ENCODE measurements at places on chromosomes 6 and 20.

DNA sequence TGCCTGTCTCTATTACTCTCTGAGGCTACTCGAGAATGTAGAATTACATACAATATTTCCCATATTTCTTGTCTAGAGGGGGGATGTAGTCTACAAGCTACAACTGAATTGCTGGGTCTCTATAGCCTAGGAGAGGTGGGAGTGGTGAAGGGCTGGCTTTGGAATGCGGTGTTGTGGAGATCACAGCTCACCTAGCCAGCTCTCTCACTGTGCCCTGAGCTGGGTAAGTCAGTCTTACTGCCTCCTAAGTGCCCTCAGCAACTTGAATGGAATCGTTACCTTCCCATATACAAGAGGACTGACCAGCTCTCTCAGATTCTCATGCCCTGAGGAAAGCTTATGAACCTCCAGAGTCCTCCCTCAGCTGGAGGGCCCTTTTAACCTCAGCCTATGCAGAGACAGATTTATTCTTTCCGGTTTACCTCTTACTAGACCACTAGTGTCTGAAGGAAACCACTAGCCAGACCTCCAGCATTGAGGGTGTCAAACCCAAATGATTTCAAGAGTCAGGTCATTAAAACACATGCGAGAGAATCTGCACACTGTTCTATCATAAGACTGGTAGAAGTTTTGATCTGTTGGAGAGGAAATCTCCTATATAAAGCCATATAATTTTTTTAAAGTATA, 20.6 kb downstream of the VIP start:
- no peak for DNase-seq

- no peak for DNase-seq
Observed at GRCh38 chr6:167437888-167438484, 113.1 kb downstream of the TTLL2 start.

- peak; percentile 29 for DNase-seq
Observed at GRCh38 chr20:46088409-46089166, 1.2 kb downstream of the NCOA5 start.

DNA sequence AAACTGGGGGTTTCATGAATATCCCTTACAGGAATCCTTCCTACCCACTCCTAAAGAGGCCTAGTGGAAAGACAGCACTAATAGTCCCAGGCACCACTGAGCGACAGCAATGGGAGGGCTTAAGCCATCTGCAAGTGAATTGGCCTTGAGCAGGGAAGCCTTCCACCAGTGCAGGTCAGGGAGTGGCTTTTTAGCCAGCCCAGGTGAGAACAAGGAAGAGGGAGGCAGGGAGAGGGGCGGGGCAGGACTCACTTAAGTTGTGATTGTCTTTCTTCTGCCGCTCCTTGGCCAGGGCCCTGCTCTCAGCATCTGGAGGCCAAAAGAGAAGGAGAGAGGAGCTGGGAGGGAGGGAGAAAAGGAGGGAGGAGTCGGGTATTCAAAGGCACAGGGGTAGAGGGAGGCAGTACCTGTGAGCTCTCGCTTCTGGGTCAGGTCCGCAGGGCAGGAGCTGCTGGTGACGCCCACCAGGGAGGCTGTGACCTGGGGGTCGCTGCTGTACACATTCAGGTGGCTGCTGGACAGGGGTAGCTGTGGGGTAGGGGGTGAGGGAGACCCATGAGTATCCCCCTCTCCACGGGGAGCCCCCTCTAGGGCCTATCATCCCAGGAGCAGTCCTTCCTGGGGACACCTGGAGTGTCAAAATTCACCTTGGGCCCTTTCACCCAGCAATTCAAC, 47.8 kb downstream of the TFEB start:
- DNase-seq = no peak

DNA sequence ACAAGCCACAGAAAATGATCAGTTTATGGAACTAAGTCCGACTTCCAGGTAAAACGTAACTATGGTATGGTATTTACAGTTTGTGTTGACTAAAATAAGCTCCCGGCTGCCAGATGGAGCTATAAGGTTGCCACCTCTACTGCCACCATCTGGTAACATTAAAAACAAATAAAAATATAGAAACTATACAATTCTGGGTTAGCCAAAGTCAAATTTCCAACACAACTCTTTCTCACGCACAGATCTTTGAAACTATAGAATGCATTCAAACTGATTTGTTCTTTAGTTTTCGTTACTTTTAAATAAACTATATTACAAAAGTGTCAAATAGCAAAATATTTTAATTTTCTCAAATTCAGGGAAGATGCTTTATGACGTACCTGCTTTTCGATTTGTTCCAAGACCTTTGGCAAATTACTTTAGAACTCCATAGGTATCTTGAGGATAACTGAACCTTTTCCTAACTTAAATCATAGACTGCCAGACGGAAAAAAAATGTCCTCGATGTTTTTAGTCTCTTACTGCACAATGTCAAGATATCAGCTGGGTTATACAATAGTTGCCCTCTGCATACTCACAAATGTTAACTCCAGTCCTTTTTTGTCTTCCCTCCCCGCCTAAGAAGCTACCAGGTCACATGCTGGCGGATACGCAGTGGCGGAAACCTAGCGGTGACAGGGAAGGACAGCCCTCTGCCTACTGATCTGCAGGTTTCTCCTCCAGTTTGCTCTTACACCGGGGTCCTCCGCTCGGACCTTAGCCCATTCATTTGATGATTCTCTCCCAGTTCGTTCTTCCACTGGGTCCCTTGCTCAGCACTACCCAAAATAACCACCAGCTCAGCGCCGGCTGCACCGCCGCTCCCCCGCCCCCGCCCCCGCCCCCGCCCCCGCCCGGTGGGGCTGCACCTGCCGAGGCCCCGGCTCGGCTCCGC, 888 bp downstream of the SLC17A5 start:
- peak; percentile 43 for DNase-seq

DNA sequence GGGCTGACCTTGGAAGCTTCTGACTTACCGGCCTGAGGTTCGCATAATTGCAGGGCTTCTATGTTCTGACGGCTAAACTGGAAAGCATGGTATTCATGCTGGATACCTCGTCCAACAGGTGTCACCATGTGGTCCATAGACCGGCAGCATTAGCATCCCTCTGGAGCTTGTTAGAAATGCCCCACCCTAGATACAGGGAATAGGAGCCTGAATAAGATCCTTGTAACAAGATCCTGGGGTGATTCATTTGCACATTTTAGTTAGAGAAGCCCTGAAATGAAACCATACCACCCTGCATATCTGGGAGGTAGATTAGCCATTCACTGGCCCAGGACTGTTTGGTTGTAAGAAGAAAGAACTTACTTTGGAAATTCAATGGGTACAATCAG, 77.7 kb downstream of the TMEM170B start:
- DNase-seq = peak; percentile 51

GRCh38 chr6:158662954-158663624, 13.2 kb downstream of the SYTL3 start:
- DNase-seq = peak; percentile 52

GRCh38 chr6:87105823-87106222, 10.9 kb upstream of the CGA start:
- peak; percentile 9 for DNase-seq

DNA sequence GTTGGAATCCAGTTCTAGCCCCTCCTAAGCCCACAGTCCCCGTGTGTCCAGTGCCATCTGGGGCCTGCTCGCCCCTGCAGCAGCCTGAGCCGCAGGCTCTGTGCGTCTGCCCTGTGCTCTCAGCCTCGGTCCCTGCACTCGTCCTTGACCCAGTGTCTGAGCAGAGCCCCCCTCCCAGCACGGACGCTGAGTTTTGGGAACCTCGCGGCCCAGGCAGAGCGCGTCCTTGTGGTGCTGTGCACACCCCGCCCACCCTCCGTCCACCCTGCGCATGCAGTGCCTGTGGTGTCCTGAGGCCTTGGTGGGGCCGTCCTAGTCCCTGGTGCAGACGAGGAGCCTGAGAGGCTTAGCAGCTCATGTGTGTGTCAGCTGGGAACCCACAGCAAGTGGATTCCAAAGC, 31.6 kb downstream of the OSBPL2 start:
- no peak for DNase-seq

DNA sequence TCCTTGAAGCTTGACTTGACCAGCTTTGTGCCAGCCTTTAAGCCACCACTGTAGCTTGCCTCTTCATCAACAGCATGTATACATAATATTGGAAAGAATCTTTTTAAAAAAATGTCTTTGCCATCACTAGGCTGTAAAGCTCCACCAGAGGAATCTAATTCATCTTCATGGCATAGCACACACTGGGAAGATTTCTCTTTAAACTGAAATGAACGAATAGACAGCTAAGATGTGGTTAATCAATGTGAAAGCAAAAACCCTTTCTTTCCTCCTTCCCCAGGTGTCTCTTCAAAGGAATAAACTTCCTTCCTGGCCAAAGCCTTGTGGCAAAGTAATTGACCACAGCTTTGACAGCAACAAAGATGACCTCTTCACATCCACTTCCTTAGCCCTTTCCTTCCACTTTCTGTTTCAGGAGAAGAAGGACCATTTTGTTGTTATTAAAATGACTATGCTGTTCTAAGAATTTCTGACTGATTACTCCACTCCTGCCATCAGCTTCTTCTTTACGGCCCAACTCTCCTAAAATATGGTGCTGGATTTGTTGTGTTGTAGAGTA, 428.7 kb upstream of the SOX4 start:
- peak; percentile 7 for DNase-seq

DNA sequence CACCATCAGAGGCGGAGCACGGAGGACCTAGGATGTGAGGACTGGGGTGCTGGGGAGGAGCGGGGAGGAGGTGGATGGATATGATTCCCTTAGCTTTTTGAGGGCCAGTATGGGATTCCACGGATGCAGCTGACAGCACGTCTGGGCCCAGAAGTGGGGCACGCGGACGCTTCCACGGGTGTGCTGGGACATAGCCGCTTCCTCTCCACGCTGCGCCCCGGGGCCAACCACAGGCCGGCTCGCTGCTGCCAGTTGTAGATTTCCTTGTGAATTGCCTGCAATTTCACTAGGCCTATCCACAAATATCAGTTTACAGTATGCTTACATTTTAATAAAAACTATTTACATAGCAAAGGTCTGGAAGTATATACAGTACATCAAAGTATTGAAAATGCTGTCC, 23.9 kb downstream of the PAX1 start:
- DNase-seq = no peak

GRCh38 chr6:144190080-144190479, 39.8 kb downstream of the STX11 start:
- no peak for DNase-seq

- no peak for DNase-seq
Observed at GRCh38 chr6:131053546-131054240, 9.4 kb downstream of the EPB41L2 start.

DNA sequence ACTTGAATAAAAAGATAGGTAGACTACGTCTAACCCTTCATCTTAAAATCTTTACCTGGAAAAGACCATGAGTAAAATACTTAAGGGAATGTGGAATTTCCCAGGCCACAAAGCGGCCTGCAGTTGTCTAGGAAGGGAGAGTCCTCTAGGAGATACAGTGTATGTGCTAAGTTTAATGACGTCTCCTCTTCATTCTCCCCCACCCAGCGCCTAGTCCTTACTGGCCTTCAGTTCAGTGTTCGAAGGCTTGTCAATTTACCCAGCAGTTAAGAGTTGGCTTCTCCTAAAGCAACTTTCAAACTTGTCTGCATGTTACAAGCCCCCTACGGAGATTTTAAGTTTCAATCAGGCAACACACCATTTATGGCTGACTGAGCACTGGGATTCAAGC, 35.2 kb downstream of the HFE start:
- no peak for DNase-seq

DNA sequence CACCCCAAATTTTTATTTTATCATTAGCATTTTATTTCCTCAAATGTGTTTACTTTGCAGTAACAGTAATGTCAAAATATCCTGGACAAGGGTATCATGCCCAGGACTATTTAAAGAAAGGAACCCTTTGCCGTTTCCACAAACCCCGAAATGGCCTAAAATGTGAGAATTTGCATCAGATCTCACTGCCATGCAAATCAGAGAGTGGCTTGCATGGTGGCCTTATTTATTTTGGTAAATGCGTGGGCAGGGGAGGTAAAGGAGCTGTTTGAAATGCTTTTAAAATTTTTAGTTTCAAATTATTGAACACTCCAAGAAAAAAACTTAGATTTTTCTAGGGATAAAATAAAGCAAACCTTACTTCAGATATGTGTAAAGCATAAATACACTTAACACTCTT, 43.8 kb downstream of the ADAT2 start:
- no peak for DNase-seq

Measured in AG10803 (cell line).